AG04449 (cell line): ENCODE measurements at places on chromosomes 4 and X.

GRCh38 chr4:17448689-17449088 lies 63.2 kb downstream of the QDPR start:
- no peak for DNase-seq

- no peak for DNase-seq
These were observed 425.1 kb downstream of the GPM6A start for GRCh38 chr4:175386776-175387507.

GRCh38 chrX:11321986-11322385 lies 28.8 kb downstream of the AMELX start:
- DNase-seq = no peak

DNA sequence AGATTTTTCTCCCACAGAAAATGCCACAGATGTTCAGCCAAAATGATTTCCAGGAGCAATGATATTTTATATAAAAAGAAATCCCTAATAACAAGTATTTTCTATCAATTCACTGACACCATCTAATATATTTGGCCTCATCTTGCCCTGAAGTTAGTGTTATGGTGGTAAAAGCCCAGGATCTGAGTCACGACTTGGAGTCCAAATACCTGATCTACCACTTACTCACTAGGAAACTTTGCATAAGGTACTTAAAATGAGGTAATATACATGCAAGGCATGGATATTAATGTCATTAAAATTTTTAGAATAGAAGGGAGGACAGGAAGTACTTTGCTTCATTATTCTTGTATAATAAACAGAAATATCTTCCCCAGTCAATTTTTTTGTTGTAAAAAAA lies 16.3 kb downstream of the PPP3CA start:
- no peak for DNase-seq
